ENCODE measurements at places on chromosomes 3 and 15.
A peak's percentile ranks its signal among the peaks of the same experiment; 100 is the strongest.

DNA sequence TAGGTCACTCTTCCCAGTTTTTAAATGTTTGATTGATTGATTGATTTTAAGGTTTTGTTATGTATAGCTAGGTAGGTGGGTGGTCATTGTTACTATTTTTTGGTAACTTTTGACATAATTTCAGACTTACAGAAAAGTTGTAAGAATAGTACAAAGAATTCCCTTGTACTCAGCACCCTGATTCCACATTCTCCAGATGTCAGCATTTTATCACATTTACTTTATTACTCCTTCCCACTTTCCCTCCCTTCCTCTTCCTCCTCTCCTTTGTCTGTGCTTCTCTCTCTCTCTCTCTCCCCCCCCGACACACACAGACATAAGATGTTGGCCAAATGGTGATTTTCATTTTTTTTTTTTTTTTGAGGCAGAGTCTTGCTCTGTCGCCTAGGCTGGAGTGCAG lies 14.8 kb downstream of the IDH3A start:
- no peak for DNase-seq

- DNase-seq, result no peak
These were observed 566.7 kb upstream of the ZNF717 start for GRCh38 chr3:76352051-76352450.

DNA sequence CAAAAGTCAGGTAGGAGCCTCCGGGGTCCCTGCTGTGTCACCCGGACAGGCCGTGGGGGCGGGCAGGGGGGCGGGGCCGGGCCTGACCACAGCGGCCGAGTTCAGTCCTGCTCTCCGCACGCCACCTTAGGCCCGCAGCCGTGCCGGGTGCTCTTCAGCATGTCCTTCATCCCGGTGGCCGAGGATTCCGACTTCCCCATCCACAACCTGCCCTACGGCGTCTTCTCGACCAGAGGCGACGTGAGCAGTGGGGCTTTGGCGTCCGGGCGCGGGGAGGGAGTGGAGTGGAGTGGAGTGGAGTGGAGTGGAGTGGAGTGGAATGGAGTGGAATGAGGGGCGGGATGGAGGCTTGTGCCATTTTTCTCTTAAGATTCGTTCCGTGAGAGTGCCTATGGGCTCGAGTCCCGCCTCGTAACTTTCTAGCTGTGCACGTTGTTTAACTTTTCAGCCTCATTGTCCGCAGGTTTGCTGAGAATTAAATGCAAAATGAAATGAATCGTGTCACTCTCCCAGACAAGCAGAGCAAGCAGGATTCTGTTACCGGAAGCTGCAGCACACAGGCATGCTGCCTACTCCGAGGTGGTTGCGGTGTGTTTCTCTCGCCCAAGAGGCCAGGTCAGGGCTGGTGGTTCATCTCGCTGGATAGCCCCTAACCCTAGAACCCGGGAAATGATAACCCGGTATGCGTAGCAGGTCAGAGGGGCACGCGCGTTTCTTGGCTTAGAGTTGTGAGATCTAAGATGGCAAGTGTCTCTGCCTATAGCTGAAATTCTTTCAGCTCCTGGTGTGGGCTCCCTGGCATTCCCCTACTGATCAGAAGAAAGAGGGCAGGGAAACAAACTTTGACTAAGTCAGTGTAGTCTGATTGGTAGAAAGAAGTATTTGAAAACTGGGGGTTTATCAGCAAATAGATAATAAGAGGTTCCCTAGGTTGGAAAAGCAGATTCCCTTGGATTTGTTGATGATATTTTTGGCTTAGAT lies at the start of gene FAH:
Gene FAH (plus strand): TSS at position 104 of the 981 bp plus-strand sequence. CDS start 56 bp downstream, at position 160.
- DNase-seq, result no peak

DNA sequence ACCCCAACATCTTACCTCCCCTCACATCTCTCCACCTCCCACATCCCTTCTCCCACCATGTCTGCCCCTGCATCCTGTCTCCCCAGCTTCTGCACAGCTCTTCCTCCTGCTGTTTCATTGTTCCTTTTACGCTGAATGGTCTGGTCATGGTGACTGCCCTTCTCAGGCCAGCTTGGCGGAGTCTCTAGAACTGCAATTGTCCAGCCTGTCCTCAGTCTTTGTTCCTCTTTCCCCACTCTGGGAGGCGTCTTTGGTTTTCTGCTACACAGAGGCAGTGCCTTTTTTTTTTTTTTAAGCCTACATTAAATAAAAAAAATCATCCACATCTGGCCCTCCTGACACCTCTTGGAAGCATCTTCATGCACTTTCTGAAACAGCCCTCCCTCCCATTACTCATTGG lies 49.1 kb upstream of the SEC22A start:
- DNase-seq, result no peak

GRCh38 chr15:101773496-101774100 lies 29.7 kb upstream of the OR4F6 start:
- DNase-seq, result peak; percentile 69

DNA sequence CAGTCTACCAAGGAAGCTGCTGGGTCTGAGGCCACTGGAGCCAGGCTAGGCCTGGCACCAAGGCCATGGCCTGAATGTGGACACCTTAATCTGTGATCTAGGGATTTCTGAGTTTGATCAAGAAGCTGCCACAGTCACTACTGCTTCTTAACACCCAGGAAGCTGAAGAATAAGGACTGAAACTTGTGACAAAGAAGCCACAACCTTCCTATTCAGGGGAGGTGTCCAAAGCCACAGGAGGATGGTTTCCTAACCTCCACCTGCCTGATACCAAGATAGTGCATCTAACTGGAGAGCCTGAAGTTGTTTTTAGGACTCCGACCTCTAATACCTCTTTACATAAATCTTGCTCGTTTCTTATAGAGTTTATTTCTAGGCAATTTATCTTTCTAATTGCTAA lies 5.5 kb upstream of the ANO10 start:
- no peak for DNase-seq
